ENCODE measurements at places on chromosomes 13 and 19.
A peak's percentile ranks its signal among the peaks of the same experiment; 100 is the strongest.

GRCh38 chr13:31166591-31166990 lies 4.9 kb upstream of the HSPH1 start:
- no peak for DNase-seq

DNA sequence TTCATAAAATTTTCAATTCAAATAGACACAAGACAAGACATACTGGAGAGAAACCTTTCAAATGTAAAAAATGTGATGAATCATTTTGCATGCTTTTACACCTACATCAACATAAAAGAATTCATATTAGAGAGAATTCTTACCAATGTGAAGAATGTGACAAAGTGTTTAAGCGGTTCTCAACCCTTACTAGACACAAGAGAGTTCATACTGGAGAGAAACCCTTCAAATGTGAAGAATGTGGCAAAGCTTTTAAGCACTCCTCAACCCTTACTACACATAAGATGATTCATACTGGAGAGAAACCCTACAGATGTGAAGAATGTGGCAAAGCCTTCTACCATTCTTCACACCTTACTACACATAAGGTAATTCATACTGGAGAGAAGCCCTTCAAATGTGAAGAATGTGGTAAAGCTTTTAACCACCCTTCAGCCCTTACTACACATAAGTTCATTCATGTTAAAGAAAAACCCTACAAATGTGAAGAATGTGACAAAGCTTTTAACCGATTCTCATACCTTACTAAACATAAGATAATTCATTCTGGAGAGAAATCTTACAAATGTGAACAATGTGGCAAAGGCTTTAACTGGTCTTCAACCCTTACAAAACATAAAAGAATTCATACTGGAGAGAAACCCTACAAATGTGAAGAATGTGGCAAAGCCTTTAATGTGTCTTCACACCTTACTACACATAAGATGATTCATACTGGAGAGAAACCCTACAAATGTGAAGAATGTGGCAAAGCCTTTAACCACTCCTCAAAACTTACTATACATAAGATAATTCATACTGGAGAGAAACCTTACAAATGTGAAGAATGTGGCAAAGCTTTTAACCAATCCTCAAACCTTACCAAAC lies 24.6 kb upstream of the ZNF431 start:
- no peak for DNase-seq

DNA sequence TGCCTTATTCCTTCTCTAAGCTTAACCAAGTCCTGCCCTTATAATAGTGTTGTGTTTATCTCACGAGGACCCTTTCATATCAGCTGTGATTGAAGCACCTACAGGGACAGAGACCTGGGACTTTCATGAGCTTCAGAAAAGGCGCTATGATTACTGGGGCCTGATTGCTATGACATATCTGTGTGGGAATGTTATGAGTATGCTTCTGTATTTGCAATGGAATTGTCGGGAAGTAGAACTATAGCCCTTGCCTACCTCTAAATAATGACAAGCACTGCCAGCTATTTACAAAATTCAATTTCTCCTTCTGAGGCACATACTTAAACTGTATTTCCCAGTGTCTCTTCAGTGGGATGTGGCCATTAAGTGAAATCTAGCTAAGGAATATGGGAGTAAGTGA lies 191.5 kb downstream of the LHFPL6 start:
- DNase-seq, result no peak

DNA sequence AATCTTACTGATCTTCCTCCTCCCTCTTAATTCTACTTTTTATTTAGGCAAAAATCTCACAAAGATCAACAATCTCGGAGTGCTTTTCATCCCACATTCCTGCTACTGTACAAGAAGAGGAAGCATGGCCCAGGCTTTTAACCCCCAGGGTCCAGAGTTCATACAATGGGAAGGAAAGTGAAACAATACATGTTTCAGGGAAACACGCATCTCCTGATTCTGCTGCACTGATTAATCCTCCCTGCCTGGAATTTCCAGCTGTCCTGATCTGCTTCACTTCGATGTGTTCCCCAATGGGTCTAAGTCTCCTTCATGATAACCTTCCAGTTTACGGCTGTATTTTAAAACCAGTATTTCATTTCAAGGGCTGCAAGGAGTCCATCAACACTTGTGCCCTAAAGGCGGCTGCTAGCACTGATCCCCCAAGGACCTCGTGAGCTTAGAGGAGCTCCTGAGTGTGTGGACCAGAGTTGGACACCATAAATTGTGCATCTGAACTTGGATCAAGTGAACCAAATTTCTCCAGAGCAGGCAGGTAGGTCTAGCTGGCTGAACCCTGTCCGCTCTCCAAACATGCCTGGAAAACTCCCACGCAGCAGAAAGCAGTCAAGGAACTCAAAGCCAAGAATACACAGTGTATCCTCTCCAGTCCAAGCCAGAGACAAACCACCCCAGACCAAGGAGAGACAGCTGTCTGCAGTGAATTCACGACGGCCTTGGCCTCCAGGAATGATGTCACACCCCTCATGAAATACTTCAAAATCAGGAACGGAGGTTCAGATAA lies 44.3 kb downstream of the COL4A1 start:
- no peak for DNase-seq

DNA sequence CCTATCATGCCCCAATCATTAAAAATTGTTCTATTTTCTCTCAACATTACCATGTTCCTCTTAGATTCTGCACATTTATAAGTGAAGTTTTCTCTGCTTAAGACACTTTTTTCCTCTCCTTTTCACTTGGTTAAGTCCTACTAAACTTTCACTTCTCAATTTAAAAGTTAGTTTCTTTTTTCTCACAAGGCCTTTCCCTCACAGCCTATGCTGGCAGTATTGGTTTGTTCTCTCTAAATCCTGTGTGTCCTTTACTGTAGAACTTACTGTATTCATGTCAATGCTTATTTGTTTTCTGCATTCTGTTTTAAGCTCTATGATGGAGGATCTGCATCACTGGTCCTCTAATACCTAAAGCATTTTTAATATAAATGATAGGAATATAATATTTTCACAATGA lies 2816.6 kb downstream of the PCDH9 start:
- no peak for DNase-seq

- DNase-seq, result peak; percentile 33
These were observed 11.5 kb upstream of the OXGR1 start for GRCh38 chr13:97005625-97006262.

DNA sequence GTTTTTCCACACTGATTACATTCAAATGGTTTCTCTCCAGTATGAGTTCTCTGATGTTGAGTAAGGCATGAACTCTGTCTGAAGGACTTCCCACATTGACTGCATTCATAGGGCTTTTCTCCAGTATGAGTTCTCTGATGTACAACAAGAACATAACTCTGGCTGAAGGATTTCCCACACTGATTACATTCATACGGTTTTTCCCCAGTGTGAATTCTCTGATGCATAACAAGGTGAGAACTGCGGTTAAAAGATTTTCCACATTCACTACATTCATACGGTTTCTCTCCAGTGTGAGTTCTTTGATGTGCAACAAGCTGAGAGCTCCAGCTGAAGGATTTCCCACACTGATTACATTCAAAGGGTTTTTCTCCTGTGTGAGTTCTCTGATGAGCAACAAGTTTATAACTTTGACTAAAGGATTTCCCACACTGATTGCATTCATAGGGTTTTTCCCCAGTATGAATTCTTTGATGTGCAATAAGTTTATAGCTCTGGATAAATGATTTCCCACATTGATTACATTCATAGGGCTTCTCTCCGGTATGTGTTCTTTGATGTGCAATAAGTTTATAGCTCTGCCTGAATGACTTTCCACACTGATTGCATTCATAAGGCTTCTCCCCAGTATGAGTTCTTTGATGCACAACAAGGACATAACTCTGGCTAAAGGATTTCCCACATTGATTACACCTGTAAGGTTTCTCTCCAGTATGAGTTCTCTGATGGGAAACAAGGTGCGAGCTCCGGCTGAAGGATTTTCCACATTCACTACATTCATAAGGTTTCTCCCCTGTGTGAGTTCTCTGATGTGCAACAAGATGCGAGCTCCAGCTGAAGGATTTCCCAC lies 23.5 kb downstream of the ZNF180 start:
- peak; percentile 14 for DNase-seq

DNA sequence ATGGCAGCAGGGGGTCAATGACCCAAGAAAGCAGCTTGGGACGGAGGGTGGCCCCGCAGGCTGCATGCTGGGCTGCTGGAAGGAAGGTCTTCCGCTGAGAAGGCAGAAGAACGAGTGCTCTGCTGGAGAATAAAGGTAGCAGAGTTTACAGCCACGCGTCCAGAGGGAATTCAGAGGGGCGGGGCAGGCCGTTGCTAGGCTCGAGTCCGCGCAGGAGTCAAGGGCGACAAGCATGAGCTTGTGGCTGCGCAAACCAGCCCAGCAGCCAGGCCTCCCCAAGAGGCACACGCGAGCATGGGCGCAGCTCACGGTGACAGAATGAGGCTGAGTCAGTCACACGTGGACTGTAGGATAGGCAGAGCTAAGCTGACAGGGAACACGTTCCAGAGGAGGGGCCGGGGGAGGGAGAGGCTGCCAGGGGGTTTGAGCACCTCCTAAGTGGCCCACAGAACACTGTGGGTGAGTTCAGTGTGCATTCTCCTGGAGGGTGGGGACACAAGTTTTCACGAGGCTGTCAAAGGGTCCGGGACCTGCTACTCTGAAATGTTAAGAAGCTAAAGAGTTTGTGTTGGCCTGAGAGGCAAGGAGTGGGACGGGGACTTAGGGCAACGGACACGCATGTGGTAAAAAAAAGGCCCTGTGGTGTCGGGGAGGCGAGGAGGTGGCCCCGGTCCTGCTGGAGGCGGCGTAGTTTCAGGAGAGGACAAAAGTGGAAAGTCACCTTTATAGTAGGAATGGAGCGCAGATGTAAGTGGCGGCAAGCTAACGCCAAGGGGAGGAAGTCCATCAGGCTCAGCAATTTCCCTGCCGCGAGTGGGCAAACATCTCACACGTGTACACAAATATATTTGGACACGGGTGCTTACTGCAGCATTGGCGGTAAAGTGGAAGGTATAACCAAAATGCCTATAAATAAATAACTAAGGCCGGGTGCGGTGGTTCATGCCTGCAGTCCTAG lies 17.7 kb downstream of the RFX2 start:
- DNase-seq, result peak; percentile 89

GRCh38 chr13:43297967-43298678 lies 274.7 kb downstream of the DNAJC15 start:
- no peak for DNase-seq

DNA sequence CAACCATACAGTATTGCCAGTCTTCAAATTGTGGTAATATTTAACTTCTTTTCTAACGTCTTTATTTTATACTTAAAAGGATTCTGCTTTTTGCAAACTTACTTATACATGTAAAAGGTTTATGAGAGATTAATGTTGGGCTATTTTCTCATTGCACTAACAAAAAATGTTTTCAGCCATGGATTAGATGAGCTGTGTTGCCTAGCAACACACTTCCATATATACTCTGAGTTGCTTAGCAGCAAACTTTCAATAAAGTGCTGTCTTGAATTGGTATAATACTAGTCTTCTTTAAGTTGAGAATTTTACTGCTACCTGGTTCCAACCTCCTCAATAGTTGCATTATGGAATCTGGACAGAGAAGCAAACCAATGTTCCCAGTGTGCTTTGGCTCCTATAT lies 777.4 kb upstream of the PCDH9 start:
- no peak for DNase-seq

DNA sequence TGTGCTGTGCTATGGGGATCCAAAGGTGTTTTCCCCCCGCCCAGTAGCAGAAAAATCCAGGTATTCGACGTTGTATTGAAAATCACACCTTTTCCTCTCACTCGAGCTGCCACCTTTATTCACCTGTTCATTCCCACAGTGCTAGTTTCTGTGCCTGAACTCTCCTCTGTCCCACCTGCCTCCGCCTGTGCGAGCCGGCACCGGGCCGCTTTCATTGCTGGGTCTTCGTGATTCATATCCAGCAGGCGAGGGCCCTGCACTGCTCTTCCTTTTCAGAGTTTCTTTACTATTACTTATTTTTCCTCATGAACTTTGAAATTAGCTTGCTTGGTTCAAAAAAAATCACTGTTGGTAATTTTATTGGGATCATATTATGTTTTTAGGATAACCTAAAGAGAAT lies 42.4 kb upstream of the SOX1 start:
- DNase-seq, result no peak

DNA sequence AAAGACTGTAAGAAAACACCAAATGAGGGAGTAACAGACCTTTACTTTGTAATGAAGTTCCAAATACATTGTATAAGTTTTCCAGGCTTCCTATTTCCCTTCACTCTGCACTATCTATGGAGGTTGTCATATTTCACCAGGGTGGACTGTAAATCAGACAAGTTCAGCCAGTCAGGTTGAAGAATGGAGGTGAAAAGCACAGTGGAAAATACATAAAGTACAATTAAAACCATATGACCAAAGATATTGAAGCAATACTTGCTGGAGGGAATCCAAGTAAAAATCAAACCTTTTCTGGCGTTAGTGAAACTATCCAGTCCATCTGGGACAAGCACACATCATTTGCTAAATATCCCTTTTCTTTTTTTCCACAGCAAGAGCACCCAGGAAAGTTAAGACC lies 3.2 kb downstream of the LHFPL6 start:
- DNase-seq, result peak; percentile 63

DNA sequence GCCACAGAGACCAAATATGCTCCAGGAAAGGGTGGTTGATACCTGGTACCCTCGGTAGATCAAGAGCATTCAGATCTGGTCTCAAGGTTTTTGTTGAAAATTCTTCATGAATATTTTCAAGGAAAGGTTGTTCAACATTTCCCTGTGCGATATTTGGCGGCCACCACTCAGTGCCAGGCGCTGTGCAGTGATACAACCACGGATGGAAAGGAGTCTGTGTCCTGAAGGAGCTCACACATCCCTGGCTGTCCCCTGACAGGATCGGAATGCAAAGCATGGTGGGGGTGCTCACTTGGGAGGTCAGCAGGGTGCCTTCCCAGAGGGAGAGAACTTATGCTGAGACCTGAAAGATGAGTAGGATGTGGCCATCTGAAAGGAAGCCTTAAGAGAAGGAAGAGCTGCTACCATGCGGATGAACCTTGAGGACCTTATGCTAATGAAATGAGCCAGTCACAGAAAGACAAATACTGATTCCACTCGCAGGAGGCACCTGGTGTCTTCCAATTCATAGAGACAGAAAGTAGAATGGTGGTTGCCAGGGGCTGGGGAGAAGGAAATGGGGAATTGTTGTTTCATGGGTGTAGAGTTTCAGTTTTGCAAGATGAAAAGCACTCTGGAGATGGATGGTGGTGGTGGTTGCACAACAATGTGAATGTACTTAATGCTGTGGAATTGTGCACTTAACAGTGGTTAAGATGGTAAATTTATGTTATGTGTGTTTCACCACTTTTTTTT lies 41.6 kb downstream of the HSPH1 start:
- peak; percentile 45 for DNase-seq

- DNase-seq, result no peak
These were observed 6.5 kb downstream of the CCNA1 start for GRCh38 chr13:36438594-36439483.

GRCh38 chr13:75797719-75798118 lies 161.6 kb downstream of the LMO7 start:
- no peak for DNase-seq

DNA sequence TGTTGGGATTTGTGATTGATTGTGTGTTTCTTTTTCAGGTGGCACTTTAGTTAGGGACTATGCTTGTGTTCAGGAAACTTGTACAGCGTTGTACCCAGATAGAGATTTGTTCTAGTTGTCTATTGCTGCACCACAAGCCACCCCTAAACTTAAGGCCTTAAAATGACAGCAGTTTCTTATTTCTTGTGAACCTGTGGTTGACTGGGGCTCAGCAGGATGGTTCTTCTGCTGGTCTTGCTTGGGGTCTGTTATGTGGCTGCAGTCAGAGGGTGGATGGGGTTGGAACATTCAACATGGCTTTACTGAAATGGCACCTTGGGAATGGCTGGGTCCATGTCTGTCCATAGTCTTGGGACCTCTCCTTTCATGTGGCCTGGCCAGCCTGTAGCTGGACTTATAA lies 28.3 kb downstream of the SIPA1L3 start:
- DNase-seq, result no peak

All from fibroblast of gingiva (primary cell).